ENCODE measurements at places on chromosomes 7 and 10. TPM values are rescaled to one million over a fixed set of nuclear protein-coding genes. Genes with fewer than 3 reads are reported as not detected.

GRCh38 chr7:40733578-40733977 lies 598.8 kb downstream of the SUGCT start:
- DNase-seq: no peak
- no peak overlapping the region for H3K27ac ChIP-seq
- H3K4me3 ChIP-seq: peak overlapping the region; percentile 4
- peaks cover 14% of the 10 kb centered on the region for H3K4me1 ChIP-seq
- peaks cover 6% of the 10 kb centered on the region for H3K27me3 ChIP-seq

Gene EN2
- total RNA-seq: not detected

- DNase-seq: no peak
- H3K36me3 ChIP-seq: no peaks in the 10 kb centered on the region
- H3K27me3 ChIP-seq: no peaks in the 10 kb centered on the region
- no peak overlapping the region for H3K27ac ChIP-seq
- peaks cover 4% of the 10 kb centered on the region for H3K4me1 ChIP-seq
Observed at GRCh38 chr7:105315357-105315756, 73.4 kb downstream of the SRPK2 start.

- H3K27ac ChIP-seq: peak overlapping the region; percentile 92
- H3K4me1 ChIP-seq: peaks cover 57% of the 10 kb centered on the region
- peak; percentile 70 for DNase-seq
- H3K4me3 ChIP-seq: peak overlapping the region; percentile 91
Observed at GRCh38 chr10:8060010-8060703, 5.7 kb downstream of the GATA3 start.

- DNase-seq: no peak
- H3K27me3 ChIP-seq: no peaks in the 10 kb centered on the region
- H3K4me1 ChIP-seq: peaks cover 43% of the 10 kb centered on the region
- no peak overlapping the region for H3K4me3 ChIP-seq
- peak overlapping the region; percentile 8 for H3K27ac ChIP-seq
Observed at GRCh38 chr10:110751850-110752249, 107.7 kb downstream of the RBM20 start.

GRCh38 chr7:108421720-108422331 lies 34.4 kb downstream of the NRCAM start:
- peaks cover 17% of the 10 kb centered on the region for H3K4me1 ChIP-seq
- no peaks in the 10 kb centered on the region for H3K36me3 ChIP-seq
- H3K4me3 ChIP-seq: no peak overlapping the region
- no peaks in the 10 kb centered on the region for H3K27me3 ChIP-seq

DNA sequence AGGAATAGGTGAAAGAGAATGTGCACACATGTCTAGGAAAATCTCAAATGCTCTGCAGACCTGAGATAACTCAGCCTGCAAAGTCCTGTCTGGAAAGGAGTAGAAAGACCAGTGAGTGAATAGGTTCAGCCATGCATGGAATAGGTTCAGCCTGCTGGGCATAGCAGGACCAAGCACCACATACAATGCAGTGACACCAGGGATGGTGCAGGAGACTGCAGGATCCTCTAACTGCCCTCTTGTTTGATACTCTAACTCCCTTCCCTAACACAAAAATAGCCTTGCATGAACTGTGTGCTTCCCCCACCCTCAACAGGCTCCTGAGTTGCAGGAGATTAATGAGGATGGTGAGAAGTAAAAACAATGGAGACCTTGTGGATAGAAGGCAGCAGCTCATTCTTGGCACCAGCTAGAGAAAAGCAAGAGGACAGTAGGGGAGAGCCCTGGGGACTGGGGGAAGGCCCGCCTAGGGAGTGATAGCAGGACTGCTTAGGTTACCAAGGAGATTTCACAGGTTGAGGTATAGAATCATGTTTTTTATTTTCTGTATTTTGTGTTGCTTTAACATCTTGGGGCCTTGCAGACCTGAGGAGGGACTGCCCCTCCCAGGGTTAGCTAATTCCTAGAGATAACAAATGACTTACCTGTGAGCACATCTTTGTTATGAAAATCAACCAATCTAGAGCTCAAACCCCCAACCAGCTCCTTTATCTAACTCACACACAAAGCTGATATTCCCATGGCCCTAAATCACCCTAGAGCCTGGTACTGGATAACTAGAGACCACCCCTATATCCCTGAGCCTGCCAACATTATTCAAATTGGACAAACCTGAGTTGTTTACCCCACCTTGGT lies 187.8 kb downstream of the PLPP4 start:
- no peak for DNase-seq
- no peak overlapping the region for H3K27ac ChIP-seq
- no peaks in the 10 kb centered on the region for H3K36me3 ChIP-seq
- no peaks in the 10 kb centered on the region for H3K27me3 ChIP-seq
- H3K4me1 ChIP-seq: no peaks in the 10 kb centered on the region
- H3K4me3 ChIP-seq: no peak overlapping the region

DNA sequence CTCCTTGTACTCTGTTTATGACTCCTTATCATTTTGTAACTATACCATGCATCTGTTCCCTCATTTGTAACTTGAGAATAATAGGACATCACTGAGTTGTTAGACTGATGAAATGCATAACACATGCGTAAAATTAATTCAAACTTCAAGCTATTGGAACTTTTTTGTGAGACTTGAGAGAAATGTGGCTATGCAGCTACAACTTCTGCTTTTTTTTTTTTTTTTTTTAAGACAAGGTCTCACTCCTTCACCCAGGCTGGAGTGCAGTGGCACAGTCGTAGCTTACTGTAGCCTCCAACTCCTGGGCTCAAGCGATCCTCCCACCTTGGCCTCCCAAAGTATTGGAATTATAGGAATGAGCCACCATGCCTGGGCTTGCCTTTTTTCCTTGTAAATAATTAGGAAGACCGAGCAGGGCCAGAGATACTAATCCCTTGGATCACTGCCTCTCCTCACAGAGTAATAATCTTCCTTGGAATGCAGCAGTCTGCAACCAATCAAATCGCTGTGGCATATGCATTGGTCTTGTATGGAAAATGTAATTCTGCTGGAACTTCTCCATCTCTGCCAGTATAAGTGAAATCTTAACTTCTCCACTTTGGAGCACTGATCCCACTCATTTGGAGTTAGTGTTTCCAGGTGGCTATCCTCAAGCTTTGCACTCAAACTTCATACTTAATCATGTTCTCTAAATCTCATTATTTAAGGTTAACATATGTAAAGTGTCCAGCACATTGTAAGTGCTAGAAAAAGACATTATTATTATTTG lies 2.0 kb upstream of the PANK1 start:
- H3K27ac ChIP-seq: no peak overlapping the region
- H3K27me3 ChIP-seq: peaks cover 34% of the 10 kb centered on the region
- H3K36me3 ChIP-seq: no peaks in the 10 kb centered on the region
- peaks cover 9% of the 10 kb centered on the region for H3K4me1 ChIP-seq
- no peak overlapping the region for H3K4me3 ChIP-seq

DNA sequence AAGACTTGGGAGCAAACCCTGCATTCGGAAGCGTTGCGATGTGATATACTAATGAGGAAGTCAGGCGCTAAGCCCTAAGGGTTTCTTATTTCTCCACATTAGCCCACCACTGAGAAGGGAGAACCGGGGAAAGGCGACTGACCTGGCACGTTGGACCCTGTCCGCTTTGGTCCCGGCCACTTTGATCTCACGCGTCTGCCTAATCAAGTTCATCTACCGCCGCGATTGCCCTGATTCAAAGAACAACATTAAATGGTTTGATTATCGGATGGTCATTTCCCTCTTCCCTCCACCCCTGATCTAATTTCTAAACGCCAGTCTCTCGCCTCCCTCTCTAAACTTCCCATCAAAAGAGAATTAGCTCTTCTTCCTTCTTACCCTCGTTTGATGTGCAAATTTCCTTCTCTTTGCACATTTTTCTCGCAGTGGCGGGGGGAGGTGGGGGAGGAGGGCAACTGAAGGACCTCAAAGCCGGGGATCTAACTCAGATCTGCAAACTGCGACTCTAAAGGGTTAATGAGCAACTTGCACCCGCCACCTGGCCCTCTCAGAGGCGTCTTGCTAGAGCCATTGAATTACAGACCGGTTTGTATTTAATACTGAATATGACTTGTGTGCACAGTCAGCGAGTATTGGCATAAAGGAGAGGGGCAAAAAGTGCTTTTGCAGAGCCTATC lies 687 bp upstream of the DKK1 start:
- peaks cover 5% of the 10 kb centered on the region for H3K4me1 ChIP-seq
- no peak for DNase-seq
- no peak overlapping the region for H3K4me3 ChIP-seq
- H3K27ac ChIP-seq: no peak overlapping the region
- H3K36me3 ChIP-seq: no peaks in the 10 kb centered on the region
- H3K27me3 ChIP-seq: peaks cover 70% of the 10 kb centered on the region

Gene FZD8
- total RNA-seq: 0.42 TPM

Gene TACC2
- total RNA-seq: not detected

Gene PNLIPRP2
- total RNA-seq: not detected

- H3K4me3 ChIP-seq: peak overlapping the region; percentile 93
- H3K4me1 ChIP-seq: peaks cover 37% of the 10 kb centered on the region
- H3K36me3 ChIP-seq: peaks cover 4% of the 10 kb centered on the region
- H3K27ac ChIP-seq: peak overlapping the region; percentile 90
Observed at GRCh38 chr10:31321396-31321941, 2.5 kb downstream of the ZEB1 start.

Gene ASCC1
- 34.4 TPM for total RNA-seq

- no peak overlapping the region for H3K27ac ChIP-seq
- H3K4me1 ChIP-seq: no peaks in the 10 kb centered on the region
Observed at GRCh38 chr7:1322240-1323110, 89.8 kb downstream of the UNCX start.

- H3K36me3 ChIP-seq: no peaks in the 10 kb centered on the region
- H3K4me3 ChIP-seq: no peak overlapping the region
- DNase-seq: no peak
- no peak overlapping the region for H3K27ac ChIP-seq
- H3K27me3 ChIP-seq: peaks cover 26% of the 10 kb centered on the region
- H3K4me1 ChIP-seq: no peaks in the 10 kb centered on the region
Observed at GRCh38 chr7:128727239-128727638, 11.9 kb upstream of the CALU start.

- no peak overlapping the region for H3K4me3 ChIP-seq
- peaks cover 7% of the 10 kb centered on the region for H3K27me3 ChIP-seq
- no peak overlapping the region for H3K27ac ChIP-seq
- H3K36me3 ChIP-seq: peaks cover 1% of the 10 kb centered on the region
- H3K4me1 ChIP-seq: peaks cover 7% of the 10 kb centered on the region
- no peak for DNase-seq
Observed at GRCh38 chr7:106405697-106406141, 120.9 kb upstream of the NAMPT start.

DNA sequence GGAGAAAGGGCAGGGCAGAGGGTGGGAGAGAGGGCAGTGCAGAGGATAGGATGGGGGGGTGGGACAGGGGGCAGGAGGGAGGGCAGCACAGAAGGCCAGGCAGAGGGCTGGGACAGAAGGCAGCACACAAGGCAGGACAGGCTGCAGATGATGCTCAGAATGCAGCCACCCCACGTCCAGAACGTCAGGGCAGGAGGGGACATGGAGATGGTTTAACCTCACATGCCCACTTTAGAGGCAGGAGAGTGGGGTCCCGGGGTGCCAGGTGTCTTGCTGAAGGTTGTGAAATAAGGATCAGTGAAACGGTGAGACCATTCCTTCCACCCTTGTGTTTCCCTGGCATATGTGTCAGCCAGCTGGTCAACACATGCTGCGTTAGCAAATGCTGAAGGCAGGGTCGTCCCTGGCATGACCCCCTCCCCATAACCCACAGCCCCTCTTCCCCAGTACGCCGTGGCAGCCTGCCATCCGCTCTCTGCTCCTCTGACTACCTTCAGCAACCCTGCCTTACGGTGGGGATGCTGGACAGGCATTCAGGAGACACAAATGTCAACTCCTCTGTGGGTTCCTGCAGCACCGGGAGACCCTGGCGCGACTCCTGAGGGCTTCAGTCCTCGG lies 592.1 kb downstream of the DNAJB6 start:
- no peak overlapping the region for H3K27ac ChIP-seq
- H3K4me3 ChIP-seq: no peak overlapping the region
- no peak for DNase-seq

- peaks cover 7% of the 10 kb centered on the region for H3K4me1 ChIP-seq
- DNase-seq: no peak
- H3K36me3 ChIP-seq: no peaks in the 10 kb centered on the region
- no peak overlapping the region for H3K27ac ChIP-seq
Observed at GRCh38 chr10:79401015-79401921, 44.2 kb downstream of the ZCCHC24 start.

GRCh38 chr7:81402227-81402626 lies 367.6 kb downstream of the HGF start:
- no peak overlapping the region for H3K27ac ChIP-seq
- H3K4me1 ChIP-seq: no peaks in the 10 kb centered on the region
- DNase-seq: no peak
- H3K4me3 ChIP-seq: no peak overlapping the region
- H3K36me3 ChIP-seq: no peaks in the 10 kb centered on the region

Gene BLVRA
- 27.3 TPM for total RNA-seq

DNA sequence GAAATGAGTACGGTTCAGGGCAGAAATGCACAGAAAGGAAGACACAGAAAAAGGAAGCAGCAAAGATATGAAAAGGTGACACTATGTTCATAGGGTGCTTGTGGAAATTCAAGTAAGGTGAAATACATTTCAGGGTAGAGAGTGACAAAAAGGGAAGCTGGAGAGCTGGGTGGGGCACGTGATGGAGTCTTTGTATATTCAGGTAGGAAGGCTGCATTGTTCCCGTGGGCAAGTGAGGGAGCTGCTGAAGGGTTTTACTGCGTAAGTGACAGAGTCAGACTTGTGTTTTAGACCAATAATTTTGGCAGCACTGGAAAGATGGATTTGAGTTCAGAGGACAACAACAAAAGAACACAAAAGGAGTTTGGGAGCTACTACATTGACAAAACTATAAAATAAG lies 35.3 kb upstream of the ANK3 start:
- DNase-seq: no peak
- H3K36me3 ChIP-seq: no peaks in the 10 kb centered on the region
- peaks cover 4% of the 10 kb centered on the region for H3K27me3 ChIP-seq
- no peak overlapping the region for H3K27ac ChIP-seq

Gene DYNC1I1
- total RNA-seq: not detected

Gene NME8
- not detected for total RNA-seq

Gene CALML5
- not detected for total RNA-seq

- DNase-seq: no peak
- no peaks in the 10 kb centered on the region for H3K36me3 ChIP-seq
- no peak overlapping the region for H3K4me3 ChIP-seq
- no peaks in the 10 kb centered on the region for H3K4me1 ChIP-seq
Observed at GRCh38 chr10:47372726-47373125, 11.4 kb downstream of the ZNF488 start.

GRCh38 chr7:141294143-141294829 lies 220.4 kb downstream of the TMEM178B start:
- no peak overlapping the region for H3K27ac ChIP-seq
- no peaks in the 10 kb centered on the region for H3K36me3 ChIP-seq
- DNase-seq: no peak
- H3K27me3 ChIP-seq: peaks cover 2% of the 10 kb centered on the region
- H3K4me3 ChIP-seq: no peak overlapping the region

Gene NKX6-2
- not detected for total RNA-seq

Data from activated naive CD8-positive, alpha-beta T cell treated with anti-CD3 and anti-CD28 coated beads, Interleukin-2, amount 10 ng/mL, durations not matched to agents 7 days and 5 days (primary cell).